ENCODE measurements at places on chromosomes 3 and 15. TPM values are rescaled to one million over a fixed set of nuclear protein-coding genes. Genes with fewer than 3 reads are reported as not detected.

Gene TIMP4
- total RNA-seq, result not detected

DNA sequence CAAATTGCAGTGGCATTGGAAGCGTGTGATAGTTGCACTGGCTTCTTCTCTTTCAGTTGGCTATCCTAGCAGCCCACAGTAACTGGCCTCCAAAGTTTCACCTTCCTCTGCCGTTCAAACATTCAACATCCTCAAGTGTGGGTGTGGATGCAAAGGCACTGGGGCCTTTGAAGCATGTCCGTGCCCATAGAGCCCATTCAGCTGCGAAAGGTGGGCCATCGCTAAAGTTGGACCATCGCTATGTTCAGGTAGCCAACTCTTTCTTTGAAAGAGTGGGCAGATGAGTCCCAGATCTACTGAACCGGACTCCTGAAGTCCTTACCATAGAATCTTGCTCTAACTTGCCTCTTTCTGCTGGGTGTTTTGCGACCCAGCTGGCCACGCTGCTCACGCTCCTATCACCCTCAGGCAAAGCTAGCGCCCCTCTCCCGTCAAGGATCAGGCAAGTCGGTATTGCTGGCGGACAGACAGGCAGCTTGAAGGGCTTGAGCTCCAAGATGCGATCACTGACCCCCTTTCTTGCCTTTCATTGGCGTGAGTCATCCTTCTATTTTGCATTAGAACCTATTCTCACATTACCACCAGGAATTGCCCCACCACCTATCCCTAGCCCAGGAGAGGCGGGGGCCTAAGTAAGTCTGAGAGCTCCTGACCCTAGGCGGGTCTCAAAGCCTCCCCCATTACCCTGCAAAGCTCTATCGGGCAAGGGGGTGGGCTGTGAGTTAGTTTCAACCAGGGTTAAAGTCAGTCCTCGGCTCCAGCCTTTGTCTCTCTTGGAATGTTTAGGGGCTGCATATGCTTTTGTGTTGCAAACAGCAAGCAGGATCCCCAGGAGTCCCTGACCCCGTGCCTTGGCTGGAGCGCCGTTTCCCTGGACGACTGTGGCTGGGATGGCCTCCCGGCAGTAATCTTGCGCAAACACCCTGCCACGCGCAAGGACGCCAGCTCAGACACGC is 28.7 kb downstream of the ZIC4 start:
- DNase-seq, result no peak

Gene GRK7
- total RNA-seq, result not detected

GRCh38 chr3:170642882-170643601 is 57.2 kb upstream of the SLC7A14 start:
- no peak for DNase-seq

Gene DPPA4
- 1.8 TPM for total RNA-seq

DNA sequence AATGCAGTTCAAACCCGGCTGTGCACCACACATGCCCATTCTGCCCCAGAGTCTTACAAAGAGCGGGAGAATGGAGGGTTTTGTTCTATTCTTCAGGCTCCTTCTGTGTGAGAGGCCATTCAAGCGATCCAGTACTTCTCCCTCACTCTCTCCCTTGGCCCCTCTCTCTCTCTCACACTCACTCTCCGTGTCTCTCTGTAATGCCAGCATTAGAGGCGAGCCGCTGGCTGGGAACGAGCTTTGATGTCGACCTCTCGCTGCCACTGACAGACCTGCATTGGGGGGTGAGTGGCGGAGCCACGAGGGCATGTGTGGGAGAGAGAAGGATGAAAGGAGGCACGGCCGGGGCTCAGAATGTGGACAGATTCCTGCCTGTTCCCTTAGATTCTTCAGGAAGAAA is 231.7 kb upstream of the ARRDC4 start:
- DNase-seq, result no peak

DNA sequence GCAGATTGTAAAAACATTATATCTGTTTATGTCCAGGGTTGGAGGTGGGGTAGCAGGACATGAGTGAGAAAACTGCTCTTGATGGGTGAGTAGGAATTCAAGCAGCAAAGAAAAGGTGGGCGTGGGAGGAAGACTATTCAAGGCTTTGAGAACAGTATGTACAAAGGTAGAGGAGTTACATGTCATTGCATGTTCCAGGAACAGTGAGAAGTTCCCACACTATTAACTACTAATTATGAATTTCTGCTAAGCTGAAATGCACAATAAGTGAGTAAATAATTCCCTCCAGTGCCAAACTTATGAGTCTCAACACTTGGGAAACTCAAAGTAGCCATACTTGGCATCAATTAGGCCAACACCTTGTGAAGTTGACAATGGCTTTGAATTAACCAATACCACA is 80.1 kb downstream of the SRGAP3 start:
- DNase-seq, result no peak

Gene REC114
- not detected for total RNA-seq

- no peak for DNase-seq
Observed at GRCh38 chr3:182509844-182510460, 283.4 kb upstream of the ATP11B start.

Gene SOX14
- not detected for total RNA-seq

- peak; percentile 61 for DNase-seq
Observed at GRCh38 chr15:41494190-41494921, 682 bp downstream of the ITPKA start.

DNA sequence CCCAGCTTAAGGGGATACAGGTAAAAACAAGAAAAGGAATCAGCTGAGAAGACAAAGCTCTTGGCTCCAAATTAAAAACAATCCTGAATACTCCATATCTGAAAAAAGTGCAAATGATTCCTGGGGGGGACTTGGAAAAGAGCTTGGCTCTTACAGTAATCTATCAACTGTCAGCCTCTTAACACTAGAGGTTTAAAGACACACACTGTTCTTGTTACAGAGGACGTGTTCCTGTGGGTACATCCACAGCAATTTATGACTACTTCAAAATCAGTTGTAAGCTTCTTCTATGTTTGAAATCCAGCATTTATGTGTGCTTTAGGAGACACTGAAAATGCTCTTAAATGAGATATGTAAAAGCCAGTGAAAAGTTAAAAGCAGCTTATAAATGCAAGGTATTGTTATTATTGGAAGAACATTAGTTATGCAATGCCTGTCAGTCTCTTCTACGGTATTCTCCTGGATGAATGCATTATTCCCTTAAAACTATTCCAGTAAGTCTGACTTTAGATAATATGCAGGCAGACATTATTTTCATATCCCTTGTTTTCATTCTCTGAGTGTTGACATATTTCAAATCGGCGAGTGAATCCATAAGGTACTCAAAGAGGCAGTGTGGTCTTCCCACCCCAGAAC is 408.4 kb upstream of the ADAMTS9 start:
- no peak for DNase-seq

- no peak for DNase-seq
Observed at GRCh38 chr3:60178931-60179653, 1072.2 kb downstream of the FHIT start.

- no peak for DNase-seq
Observed at GRCh38 chr3:150254309-150254708, 153.8 kb upstream of the TSC22D2 start.

DNA sequence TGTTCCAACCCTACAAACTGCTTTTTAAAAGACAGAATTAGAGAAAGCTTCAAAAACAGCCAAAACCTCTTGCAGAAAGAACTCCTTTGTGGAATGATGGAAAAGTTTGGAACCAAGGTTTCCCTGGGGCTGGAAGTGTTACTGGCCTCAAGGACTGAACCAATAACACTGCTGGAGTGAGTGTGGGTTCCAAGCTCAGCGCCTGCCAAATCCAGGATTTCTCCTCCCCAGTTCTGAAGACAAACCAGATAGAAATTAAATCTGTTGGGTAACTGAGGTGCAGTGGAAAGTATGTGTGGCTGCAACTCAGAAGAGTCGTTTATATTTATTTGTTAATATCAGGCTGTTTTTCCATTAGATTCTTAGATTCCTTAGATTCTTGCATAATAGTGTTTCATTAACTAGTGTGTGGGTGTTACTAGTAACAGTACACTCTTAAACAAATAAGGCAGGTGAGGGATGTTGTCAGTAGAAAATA is 66.5 kb upstream of the FNDC3B start:
- no peak for DNase-seq

DNA sequence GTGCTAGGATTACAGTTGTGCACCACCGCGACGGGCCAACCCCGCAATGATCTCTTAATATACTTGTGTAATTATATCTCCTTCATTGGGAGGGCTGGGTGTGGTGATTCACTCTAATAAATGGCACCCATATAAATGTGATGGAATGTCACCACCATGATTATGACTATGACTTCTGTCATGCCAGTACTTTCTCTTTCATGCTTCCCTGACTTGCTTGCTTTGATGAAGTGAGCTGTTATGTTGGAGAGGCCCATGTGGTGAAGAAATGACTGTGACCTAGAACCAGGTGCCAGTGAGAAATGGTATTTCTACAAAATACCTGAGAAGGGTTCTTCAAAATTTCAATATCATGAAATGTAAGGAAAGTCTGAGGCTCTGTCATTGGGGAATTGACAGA is 24.4 kb upstream of the TP63 start:
- no peak for DNase-seq

DNA sequence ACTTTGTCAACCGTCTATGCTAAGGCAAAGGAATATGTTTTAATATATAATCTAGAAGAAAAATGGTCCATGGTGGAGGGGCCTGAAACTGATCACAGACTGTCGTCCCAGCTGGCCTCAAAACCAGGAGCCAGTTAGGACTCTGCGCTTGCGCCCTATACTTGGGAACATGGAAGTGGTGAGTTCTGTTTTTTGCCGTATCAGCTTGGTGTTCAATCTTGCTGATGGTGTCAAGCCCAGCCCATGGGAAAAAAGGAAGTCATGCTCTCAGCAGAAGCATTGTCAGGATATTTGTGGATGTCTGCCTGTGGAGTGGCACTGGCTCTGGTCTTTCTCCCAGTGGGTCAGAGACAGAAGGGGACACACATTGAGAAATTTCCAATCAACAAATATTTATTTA is 342.0 kb upstream of the CTDSPL start:
- DNase-seq, result no peak

DNA sequence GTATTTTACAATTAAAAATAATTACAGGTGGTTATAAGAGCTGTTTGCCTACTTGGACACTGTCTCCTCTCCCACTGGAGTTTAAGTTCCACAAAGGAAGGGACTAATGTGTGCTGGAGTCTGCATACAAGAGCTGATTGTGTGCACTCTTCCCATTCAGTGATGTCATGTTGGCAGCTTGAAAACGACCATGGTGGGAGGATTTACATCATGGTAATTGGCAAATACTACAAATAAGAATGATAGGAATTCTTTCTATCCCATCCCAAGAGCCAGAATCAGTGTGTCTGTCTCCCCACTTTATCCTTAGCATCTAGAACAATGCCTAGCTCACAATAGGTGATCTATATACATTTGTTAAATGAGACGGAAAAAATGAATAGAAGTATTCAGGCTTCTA is 14.1 kb downstream of the ITGA11 start:
- no peak for DNase-seq

Gene IRAK2
- total RNA-seq, result 1.6 TPM
